ENCODE measurements at places on chromosomes 7 and 10.

DNA sequence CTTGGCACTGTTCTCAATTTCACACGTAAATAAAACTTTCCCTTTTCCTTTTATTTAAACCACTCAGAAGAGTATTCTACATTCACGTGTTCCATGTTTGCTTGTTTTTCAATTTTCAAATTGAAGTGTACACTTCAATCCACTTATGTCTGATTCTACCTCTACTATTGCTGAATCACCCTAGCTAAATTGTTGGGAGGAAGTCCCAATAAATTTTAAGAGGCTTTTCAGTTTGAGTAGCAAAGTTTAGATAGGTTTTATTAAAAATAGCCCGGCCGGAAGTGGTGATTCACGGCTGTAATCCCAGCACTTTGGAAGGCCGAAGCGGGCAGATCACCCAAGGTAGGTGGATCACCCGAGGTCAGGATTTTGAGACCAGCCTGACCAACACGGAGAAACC lies 1414.7 kb upstream of the CELF2 start:
- no peak for DNase-seq

GRCh38 chr7:1768832-1769231 lies 98.8 kb downstream of the ELFN1 start:
- DNase-seq: no peak

GRCh38 chr7:116407165-116407564 lies 92.4 kb upstream of the CAV2 start:
- no peak for DNase-seq

- no peak for DNase-seq
Measured at GRCh38 chr7:24213311-24213710, 70.7 kb upstream of the NPY start.

- no peak for DNase-seq
Measured at GRCh38 chr10:127618797-127619196, 69.7 kb downstream of the NPS start.

- no peak for DNase-seq
Measured at GRCh38 chr10:102975483-102976379, 57.6 kb downstream of the CNNM2 start.

GRCh38 chr7:33108554-33109004 lies 625 bp downstream of the RP9 start:
- peak; percentile 16 for DNase-seq

GRCh38 chr10:129279446-129280154 lies 187.4 kb upstream of the MGMT start:
- no peak for DNase-seq

GRCh38 chr10:114576716-114577115 lies 81.4 kb downstream of the ABLIM1 start:
- DNase-seq: no peak

DNA sequence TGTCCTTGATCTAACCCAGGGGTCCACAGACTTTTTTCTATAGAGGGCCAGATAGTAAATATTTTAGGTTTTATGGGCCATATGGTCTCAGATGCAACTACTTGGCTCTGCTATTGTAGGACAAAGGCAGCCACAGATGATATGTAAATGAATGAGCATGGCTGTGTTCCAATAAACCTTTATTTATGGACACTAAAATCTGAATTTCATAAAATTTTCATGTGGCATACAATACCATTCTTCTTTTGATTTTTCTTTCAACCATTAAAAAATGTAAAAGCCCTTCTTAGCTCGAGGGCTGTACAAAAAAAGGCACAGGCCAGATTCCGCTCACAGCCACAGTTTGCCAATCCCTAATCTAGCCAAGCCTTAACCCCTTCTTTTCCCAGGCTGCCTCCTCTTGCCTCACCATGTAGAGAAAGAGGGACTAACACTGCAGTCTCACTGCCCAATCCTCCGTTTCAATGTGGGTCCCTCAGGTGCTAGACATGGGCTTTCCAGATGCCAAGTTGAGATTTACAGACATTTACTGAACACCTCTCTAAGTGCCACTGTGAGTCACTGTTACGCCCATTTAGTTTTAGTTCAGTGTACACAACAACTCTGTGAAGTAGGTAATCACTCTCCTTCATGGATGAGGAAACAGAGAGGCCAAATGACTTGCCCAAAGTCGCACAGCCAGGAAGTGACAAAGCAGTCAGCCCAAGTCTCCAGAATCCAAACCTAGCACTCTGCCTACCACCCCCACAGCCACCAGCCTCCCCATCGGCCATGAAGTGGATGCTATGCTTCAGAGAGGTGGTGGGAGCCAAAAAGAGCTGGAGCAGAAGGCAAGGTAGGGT lies 132.6 kb upstream of the PDLIM1 start:
- no peak for DNase-seq

DNA sequence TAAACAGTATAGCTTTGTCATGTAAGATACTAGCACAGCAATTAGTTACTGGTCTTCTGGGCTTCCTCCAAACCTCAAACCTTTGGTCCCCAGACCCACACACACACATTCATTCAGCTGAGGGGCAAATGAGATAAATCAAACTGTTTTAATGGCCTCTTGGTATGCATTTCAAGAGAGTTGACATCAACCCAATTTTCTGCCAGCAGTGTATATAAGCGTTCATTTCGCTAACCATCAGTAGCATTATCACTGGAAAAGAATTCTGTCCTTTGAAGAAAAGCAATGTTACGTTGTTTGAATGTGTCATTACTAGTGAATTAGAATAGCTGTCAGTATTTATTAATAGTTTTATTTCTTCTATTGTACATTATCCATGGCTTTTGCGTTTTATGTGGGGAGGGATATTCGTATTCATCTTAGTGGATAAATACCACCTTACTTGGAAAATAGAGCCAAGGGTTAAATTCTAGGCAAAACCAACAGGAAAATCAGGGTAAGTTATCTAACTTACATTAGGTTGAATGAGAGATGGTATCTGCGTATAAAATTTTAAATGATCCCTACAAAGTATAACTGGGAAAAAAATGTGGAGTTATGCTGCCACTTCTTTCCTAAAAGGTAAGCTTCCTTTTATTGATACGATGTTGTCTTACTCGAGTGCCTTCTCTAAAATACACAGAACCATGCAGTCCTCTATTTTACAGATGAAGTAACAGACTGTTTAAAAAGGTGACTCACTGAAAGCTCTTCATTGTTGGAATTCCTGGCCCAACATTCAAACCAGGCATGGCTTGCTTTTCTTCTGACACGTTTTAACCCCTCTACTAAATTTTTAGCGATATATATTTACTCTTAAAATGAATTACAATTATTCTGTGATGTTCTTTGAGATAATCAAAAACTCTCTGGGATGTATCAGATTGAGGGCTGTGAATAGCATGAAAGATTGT lies 2.0 kb upstream of the ZMYND11 start:
- no peak for DNase-seq

GRCh38 chr10:6269953-6270867 lies 67.5 kb downstream of the PFKFB3 start:
- DNase-seq: peak; percentile 31

- no peak for DNase-seq
Measured at GRCh38 chr10:77837925-77838595, 88.5 kb downstream of the DLG5 start.

DNA sequence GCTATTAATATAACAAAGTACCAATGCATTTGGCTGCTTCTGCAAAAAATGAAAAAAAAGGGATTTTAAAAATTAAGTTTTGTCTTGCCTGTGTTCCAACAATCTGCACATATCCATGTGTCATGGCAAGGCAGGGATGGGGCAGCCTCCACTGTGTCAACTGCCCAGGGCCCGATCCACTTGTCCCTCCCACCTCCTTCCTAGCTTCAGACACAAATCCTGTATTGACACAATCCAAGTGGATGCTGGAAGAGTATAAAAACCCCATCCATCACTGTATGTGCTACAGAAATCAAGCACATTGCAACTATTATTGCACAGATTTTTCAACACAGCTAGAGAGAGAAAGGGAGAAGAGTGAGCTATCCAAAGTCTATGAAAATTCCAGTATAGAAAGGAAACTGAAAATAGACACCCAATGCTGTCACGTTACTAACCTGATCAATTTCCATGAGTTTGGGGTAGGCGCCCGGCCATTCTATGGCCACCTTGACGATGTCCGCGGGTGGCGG lies 106.4 kb downstream of the ELMO1 start:
- DNase-seq: no peak

GRCh38 chr10:3588816-3589215 lies 196.2 kb downstream of the KLF6 start:
- no peak for DNase-seq

GRCh38 chr7:27185013-27185853 lies at the start of gene HOXA11:
Gene HOXA11, minus strand, starts transcription at chr7:27185232. Its CDS starts 88 bp downstream, at chr7:27185144.
- DNase-seq: no peak

GRCh38 chr7:50528266-50529092 lies 36.7 kb downstream of the DDC start:
- no peak for DNase-seq

DNA sequence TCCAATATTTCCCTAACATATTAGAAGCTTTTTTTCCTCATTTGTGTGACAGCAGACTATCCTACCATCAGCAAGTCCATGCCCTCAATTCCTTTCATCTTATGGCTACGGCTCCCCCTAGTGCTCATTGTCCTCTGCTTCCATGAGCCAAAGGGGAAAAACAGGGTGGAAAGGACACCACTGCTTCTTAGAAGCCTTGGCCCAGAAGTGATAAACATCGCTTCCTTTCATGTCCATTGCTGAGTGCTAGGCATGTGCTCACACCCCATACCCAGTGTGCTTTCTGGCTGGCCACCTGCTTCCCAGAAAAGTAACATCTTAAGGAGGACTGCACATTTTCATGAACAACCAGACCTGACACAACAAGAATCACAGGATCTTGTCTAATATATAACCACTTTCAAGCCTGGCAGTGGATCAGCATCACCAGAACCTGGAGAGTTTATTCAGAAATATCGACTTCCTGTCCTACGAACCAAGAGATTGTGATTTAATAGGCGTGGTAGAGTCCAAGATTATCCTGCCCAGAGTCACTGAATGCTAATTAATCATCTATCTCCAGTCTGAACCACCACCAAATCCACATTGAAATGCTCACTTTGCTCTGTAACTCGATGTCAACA lies 650.5 kb upstream of the SORCS1 start:
- no peak for DNase-seq

GRCh38 chr10:59382831-59383295 lies 20.5 kb upstream of the FAM13C start:
- DNase-seq: no peak

- no peak for DNase-seq
Measured at GRCh38 chr10:72756674-72757385, 64.9 kb downstream of the MCU start.

DNA sequence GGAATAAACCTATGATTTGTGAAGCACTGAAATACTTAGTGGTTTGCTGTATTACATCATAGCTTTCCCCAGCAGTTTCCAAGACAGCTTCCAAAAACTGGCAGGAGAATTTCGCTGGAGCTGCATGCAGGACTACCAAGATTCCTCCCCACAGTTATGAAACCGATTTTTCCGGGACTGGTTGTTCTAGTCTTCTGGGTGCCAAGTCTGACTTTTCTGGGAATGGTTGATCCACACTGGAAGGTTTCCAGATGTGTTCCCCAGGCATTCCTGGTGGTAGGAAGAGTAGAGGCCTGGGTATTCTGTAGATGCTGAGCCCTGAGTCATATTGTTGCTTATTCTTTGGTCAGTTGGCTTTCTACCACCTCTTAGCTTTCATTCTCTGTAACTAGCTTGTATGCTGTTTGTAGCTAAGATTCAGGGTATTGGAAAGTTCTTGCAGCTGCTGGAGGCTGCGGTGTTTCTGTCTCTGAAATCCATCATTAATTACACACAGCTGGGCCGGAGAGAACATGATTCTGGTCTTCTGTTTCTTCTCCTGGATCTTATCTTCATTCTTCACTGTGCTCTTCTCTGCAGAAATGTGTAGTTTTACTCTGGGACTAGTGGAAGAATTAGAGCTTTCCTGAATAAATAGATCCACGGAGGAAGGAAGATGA lies 6.3 kb downstream of the ABCC2 start:
- no peak for DNase-seq

Measured in stimulated activated CD4-positive, alpha-beta T cell treated with anti-CD3 and anti-CD28 coated beads, Interleukin-15, amount 100 ng/mL, for 1 hour (primary cell).